ENCODE measurements at places on chromosomes 1 and 21. TPM values are rescaled to one million over a fixed set of nuclear protein-coding genes. Genes with fewer than 3 reads are reported as not detected.

CCDC185 gene
- polyA plus RNA-seq: not detected

ADAM30 gene
- polyA plus RNA-seq: not detected

FAM43B gene
- polyA plus RNA-seq: 0.31 TPM

TNFRSF18 gene
- polyA plus RNA-seq: 0.18 TPM

GBP6 gene
- polyA plus RNA-seq: not detected

LHX4 gene
- 0.28 TPM for polyA plus RNA-seq

RGS4 gene
- 13.3 TPM for polyA plus RNA-seq

NES gene
- polyA plus RNA-seq: 2.2 TPM

BLZF1 gene
- polyA plus RNA-seq: 38.9 TPM

GPR157 gene
- 2.6 TPM for polyA plus RNA-seq

INPP5B gene
- 10.0 TPM for polyA plus RNA-seq

TLCD4 gene
- 0.08 TPM for polyA plus RNA-seq

NAV1 gene
- 74.7 TPM for polyA plus RNA-seq

OR2C3 gene
- polyA plus RNA-seq: not detected
